ENCODE measurements at places on chromosomes 13 and 19.

GRCh38 chr19:6776999-6777398 is 4.5 kb downstream of the VAV1 start:
- no peak for DNase-seq

DNA sequence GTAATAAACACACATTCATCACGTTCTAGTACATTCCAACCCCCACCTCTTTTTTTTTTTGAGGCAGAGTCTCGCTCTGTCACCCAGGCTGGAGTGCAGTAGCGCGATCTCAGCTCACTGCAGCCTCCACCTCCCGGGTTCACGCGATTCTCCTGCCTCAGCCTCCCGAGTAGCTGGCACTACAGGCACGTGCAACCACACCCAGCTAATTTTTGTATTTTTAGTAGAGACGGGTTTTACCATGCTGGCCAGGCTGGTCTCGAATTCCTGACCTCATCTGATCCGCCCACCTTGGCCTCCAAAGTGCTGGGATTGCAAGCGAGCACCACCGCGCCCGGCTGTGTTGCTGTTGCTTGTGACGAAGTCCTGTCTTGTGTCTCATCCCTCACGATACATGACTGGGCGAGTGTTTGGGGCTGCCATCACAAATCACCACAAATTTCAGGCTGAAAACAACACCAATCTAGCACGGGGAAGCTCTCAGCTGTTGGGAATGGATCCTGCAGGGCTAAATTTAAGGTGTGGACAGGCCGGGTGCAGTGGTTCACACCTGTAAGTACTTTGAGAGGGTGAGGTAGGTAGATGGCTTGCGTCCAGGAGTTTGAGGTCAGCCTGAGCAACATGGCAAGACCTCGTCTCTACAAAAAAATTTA is 15.7 kb downstream of the MOB3A start:
- DNase-seq: no peak

DNA sequence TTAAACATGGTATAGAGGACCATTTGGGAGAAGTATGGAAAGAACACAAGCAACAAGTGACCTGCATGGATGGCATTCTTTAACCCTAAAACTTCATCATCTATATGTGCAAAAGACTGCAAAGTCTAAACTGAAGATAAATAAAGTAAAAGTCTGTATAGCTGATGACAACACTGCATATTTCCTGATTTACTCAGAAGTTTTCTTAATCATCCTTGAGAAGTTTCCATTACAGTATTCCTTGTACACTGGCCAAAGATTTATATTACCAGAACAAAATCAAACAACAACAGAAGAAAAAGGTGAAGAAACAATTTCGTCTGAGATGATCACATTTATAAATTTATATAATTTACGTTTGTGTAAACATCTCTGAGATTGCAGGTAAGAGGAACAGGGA is 805.7 kb downstream of the PCDH9 start:
- DNase-seq: no peak

- DNase-seq: no peak
These were observed 86.5 kb upstream of the FBXL3 start for GRCh38 chr13:77113496-77113895.

DNA sequence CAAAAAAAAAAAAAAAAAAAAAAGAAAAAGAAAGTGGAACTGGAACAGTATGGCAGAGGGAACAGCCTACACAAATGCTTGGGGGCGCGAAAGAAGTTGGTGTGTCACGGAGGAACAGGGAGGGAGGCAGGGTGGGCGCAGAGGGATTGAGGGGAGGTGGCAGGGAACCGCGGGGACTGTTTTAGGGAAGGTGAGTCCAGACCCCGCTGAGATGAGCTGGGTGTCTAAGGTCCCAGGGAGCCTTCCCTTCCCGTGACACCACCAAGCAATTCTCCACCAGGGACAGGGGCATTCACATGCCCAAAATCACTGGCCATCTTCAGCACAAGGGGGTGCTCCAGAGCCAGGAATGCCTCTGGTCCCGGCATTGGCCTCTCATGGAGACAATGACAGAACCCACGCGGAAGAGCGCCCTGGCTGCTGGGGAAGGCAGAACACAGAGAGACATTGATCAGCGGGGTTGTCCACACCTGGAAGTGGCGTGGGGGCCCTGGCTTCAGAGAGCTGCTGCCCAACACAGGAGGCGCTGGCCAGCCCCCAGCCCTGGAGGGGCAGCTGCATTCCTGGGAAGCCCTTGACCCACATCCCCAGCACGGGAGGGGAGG is 6.9 kb downstream of the PEAK3 start:
- peak; percentile 84 for DNase-seq

DNA sequence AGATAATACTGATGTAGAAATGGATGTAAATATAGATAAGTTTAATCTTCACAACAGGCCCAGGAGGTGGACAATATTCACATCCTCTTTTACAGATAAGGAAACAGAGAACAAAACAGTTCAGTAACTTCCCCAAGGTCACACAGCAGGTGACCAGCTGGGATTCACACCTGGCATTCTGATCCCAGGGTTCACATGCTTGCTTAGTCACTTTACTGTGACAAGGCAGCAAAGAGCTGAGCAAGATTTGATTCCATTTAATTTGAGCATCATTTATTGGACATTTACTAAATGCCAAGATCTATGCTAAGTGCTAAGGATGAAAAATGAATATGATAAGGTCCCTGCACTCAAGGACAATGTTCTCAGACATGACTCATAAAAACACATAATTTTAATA is 94.1 kb upstream of the STARD13 start:
- DNase-seq: no peak

DNA sequence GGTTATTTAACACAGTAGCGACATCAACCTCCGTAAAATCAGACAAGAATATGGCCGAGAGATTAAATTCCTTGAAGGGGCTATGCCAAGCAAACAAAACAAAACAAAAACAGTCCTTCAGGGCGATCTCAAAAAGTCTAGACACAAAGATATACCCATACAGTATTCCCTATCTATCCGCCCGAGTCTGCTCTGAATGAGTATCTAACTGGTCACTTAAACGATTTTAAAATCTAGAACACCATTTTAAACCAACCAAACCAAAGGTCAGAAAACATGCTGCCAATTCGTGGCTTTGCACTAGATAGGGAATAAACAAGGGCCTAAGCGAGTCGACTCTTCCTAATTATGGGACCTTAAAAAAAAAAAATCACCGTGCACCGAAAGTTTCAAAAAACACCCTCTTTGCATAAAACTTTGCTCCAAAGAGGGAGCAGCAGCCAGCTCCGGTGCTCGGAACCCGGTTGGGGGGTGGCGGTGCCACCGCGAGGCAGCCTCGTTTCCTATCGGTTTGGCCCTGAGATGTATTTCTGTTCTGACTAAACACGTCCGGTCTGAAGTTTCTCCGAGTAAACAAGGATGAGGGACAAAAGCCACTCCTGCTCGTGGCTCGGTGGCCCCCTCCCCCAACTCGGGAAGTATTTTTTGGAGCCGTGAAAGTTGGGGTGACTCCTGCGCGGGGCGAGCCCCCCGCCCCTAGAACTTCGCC is 1.8 kb downstream of the HMGB1 start:
- peak; percentile 69 for DNase-seq

DNA sequence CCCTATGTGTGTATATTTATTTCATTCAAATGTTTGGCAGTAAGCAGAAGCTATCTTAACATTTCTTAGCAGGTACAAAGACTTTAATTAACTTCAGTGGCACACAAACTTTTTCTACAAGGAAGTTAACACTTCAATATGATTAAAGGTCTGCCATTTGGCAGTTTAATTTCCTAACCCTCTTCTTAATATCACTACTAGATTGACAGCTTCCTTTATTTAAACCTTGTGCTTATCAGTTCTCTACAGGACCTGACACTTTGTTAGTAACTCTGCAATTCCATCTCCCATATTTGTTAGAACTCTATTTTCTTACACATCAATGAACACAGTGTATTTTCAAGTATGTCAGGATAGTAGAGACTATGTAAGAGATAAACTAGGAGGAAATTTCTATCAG is 152.4 kb upstream of the ATXN8OS start:
- DNase-seq: peak; percentile 8

DNA sequence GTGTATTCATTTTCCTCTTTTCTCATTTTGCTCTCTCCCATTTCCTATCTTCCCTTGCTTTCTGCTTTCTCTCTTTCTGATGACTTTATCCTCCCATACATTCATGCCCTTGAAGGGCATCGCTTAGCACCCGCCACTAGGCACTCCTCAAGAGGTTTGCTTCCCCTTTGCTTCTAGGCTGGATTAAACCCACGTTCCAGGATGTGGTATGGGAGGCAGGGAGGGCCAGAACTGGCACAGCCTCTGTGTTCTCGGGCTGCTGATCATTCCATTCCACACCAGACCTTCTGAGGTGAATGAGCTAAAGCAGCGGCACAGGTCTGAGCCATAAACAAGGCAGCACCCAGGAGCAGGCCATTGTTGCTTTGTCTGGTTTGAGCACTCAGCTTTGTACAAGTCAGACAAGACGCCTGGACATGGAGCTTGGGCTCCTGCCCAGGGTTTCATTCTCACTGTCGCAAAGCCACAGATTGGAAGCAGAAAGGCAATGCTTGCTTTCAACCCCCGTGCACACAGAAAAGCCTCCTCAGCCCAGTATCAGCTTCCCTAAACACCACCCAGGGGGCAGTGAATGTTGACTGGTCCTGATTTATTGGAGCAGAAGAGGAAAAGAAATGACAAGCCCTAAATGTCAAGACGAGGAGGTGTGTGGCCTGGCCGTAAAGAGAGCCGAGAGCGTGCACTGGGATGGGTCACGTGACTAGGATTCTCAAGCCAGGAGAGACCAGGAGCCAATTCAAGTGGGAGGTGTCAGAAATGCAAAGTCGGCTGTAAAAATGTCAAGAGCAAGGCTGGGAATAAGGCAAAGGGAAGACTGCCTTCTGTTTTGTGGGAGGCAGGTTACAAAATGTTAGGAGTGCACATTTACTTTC is 218.0 kb upstream of the SERP2 start:
- DNase-seq: no peak

DNA sequence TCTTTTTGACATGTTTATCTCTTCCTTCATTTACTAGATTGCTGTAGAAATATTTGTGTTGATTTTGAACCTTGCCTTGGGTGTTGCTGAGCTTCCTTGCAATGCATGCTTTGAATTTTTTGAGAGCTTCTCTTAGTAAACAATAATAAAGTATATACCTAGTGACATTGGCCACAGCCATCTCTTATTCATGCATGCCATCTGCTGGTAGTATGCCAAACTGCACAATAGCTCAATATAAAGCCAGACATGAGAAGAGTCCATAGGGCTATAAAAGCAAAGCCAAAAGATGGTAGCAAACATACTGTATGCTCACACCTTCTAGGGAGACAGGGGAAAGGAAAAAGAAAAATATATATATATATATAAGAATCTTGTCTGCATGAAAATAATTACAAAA is 18.9 kb upstream of the ZSCAN5A start:
- DNase-seq: peak; percentile 91

DNA sequence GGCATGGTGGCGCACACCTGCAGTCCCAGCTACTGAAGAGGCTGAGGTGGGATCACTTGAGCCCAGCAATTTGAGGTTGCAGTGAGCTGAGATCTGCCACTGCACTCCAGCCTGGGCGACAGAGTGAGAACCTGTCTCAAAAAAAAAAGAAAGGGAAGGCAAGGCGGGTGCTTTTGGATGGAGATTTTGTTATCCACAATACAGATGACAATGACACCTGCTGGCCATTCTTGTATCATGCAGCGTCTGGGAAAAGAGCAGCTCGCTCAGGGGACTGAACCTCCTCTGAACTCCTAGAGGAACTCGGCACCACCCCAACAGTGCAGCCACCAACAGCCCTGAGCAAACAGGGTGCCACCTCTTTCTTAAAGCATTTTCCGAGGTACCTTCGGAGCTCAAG is 22.8 kb downstream of the HAUS8 start:
- DNase-seq: peak; percentile 65

- no peak for DNase-seq
These were observed 20.8 kb downstream of the ANKRD10 start for GRCh38 chr13:110894086-110894485.

- DNase-seq: no peak
These were observed 922 bp downstream of the PLEKHG2 start for GRCh38 chr19:39413272-39413910.

GRCh38 chr19:15696654-15697194 is 23.8 kb downstream of the CYP4F12 start:
- no peak for DNase-seq

DNA sequence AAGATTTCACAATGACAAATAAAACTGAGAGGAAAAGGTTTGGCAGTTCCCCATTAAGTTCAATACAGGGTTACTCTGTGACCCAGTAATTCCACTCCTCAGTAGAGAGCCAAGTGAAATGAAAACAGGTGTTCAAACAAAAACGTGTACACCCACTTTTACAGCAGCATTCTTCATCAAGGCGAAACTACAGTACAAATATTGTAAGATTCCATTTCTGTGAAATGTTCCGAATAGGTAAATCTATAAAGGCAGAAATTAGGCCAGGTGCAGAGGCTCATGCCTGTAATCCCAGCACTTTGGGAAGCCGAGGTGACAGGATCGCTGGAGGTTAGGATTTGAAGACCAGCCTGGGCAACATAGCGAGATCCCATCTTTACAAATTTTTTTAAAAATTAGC is 8.9 kb upstream of the GDF15 start:
- DNase-seq: no peak

GRCh38 chr19:48858984-48859710 is 9.3 kb downstream of the PLEKHA4 start:
- DNase-seq: peak; percentile 92

GRCh38 chr13:106432636-106433035 is 102.8 kb downstream of the EFNB2 start:
- DNase-seq: no peak

DNA sequence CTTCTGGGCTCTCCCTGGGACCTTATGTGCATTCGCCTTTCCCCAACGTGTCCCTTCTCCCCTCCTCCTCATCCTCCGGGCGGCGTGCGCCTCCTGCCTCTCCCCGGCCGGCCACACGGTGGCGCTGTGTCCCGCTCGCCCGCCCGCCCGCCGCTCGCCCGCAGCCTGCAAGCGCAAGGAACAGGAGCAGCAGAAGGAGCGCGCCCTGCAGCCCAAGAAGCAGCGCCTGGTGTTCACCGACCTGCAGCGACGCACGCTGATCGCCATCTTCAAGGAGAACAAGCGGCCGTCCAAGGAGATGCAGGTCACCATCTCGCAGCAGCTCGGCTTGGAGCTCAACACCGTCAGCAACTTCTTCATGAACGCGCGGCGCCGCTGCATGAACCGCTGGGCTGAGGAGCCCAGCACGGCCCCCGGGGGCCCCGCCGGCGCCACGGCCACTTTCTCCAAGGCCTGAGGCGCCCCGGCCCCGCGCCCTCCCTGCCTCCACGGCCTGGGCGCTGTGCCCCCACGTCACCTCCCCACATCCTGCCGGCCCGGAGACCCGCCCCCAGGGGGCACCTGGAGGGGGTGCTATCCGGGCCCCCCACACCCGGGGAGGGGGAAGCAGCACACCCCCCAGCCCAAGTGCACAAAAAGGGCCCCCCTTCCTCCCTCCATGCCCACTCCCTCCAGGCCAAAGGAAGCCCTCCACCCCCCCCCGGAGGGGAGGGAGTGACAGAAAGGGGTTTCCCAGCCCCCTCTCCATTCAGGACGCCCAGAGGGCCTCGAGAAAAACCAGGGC is 21.9 kb downstream of the ONECUT3 start:
- DNase-seq: peak; percentile 55

Measured in hematopoietic multipotent progenitor cell treated with erythropoietin and hydrocortisone succinate and interleukin-3 and kit ligand, for 6 days (in vitro differentiated cells).